ENCODE measurements at places on chromosomes 16 and 17.

- no peak for DNase-seq
Measured at GRCh38 chr17:19755821-19756510, 7.9 kb upstream of the ALDH3A1 start.

DNA sequence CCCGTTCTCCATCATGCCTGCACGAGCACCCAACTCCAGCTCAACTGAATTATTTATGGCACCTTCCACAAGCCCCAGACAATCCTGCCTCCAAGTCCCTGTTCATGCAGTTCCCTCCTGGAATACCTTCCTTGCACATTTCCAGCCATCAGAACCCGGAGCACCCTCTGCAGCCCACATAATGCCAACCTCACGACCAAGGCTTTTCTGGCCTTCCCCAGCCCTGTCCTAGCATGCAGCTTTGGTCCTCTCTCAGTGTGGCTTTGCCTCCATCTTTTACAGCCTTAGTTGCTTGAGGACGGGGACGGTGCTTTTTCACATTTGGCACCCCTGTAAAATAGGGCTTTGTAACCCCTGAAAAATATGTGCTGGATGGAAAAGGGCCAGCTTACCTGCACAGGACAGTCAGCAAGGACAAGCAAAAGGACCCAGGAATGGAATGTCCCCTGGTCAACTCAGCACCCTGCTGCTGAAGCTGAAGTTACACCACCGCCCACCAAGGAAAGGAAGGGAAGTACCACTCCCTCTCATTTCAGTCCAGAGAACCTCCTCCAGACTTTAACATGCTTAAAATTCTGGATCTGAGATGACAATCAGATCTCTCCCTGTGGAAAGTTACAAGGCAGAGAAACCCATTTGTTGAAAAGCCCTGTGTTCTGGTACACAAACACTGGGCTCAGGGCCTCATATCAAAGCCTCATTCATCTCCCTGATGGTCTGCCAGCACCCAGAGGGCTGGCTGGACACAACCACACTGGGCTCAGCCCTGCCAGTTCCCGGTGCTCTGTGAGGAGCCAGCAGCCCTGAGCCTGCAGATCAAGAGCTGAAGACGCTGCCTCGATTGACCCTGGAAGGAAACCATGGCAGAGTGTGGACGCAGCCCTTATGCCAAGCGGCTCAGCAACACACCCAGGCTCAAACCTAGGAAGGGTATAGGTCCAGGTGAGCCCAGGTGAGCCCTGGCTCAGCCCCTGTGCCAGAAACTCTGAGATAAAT, 2.9 kb downstream of the SLC39A11 start:
- DNase-seq, result no peak

DNA sequence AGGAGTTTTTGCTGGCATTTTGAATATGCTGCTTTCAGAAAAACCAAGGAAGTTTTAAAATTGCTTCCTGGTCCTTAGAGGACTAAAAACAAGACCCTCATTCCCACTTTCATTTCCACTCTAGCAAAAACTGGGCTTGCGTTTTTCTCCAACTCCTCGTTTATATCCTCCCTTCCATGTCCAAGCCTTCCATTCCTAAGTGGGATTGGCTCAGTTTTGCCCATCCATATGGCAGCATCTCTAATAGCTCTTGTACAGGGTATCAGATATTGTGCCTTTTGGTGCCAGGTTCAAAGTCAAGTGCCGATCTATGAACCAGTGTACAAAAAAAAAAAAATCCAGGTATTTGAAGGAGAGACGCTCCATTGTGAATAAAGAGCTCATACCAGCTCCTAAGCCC, 9.9 kb upstream of the TBKBP1 start:
- DNase-seq, result no peak

DNA sequence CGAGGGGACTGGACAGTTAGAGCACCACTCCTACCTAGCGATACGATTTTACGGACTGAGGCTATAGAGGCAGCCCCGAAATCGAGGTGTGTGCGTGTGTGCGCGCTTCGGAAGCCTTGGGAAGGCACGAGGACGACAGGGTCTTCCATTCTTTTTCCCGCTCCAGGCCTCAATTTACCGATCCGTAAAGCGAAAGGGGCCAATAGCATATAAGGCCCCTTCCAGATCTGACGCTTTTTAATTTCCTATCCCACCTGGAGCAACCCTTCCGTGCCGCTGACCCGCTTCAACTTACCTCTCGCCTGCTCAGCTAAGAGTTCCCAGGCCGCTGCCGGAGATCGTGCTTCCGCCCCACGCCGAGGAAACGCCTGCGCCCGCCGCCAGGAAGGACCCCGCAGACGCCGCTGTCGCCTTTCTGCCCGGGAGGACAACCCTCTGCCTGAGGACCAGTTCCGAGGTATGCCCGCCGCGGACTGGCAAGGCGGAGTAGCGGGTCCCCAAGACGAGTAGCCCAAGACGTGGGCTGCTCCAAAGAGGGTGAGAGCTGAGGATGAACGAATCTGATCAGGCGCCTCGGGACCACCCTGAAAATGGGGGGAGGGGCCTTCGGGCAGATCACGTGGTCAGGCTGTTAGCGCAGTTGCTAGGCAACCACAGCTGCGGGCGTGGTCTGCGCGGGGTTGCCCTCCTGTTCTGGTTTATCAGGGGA, at the start of gene EFTUD2:
EFTUD2 (minus strand) TSS at position 372 of the 709 bp plus-strand sequence. CDS start 4,924 bp downstream, outside the sequence.
- peak; percentile 89 for DNase-seq

DNA sequence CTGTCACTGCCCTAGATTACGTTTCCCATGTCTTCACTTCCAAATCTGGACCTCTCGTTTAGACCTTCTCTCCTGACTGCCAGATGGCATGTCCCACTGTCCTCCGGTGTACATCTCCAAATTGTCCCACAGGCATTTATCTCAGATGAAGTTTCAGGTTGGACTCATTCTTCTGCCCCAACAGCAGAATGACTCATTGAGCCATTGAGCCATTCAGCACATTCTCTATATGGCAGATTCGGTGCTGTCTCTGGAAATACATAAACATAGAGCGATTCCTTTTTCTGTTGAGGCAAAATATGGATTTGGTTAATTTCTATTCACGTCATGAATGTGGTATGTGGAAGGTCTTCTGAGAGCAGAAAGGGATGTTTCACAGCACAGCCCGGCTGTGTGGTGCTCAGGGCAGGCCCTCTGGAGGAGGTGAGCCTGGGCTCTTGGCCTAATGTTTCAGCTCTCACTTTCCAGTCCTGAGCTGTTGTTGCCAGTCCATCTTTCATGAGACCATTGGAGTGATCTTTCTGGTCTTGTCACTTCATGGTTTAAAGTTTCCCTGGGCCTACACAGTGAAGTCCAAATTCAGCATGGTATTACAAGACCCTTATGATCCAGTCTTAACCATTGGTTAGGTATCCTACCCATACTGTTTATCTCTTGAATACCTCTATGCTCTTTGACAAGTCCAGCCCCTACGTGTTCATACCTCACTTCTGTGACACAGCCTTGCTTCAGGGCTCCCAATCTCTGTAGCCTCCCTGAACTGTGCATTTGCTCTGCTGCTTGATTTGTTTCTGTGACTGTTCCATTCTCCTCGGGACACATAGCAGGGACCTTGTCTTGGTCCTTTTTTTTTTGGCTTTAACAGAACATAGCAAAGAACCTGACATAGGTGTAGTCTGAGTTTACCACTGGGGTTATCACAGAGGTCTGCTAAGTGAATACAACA, 15.9 kb downstream of the HAPSTR1 start:
- no peak for DNase-seq

DNA sequence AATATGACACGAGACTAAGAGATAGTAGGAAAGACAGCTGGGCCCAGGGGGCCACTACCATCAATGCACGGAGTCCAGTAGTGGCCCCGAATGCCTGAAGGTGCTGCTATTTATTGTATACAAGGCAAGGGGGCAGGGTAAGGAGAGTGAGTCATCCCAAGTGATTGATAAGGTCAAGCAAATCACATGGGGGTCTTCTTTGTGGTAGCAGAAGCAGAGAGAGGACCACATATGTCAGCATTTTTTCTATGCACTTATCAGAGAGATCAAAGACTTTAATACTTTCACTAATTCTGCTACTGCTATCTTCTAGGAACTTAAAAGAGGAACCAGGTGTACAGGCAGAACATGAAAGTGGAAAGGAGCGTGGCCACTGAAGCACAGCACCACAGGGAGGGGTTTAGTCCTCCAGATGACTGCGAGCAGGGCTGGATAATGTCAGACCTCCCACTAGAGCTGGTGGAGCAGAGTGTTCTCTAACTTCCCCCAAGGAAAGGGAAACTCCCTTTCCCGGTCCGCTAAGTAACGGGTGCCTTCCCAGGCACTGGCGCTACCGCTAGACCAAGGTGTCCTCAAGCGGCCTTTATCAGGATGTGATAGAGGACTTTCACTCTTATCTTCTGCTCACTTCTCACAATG, 26.4 kb upstream of the ARL4D start:
- no peak for DNase-seq

GRCh38 chr16:13203725-13204124, 302.3 kb downstream of the SHISA9 start:
- DNase-seq, result no peak

DNA sequence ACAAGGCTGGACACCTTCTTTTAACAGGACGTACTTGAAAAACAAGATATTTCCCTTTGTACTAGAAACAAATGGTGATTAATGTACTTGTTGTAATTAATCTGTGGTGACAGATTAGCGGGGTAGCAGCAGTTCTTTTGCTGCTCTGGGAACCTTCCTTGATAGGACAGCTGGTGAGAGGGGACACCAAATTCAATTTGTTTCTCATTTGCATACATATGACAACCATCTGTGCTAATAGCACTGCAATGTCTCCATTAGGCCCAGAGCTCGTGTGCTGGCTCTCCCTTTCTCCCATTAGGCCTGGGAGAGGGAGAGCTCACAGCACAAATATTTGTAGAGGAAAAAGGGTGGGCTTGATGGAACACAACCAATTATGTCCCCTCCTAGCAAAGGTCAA, 221.0 kb upstream of the HS3ST3A1 start:
- DNase-seq, result no peak

DNA sequence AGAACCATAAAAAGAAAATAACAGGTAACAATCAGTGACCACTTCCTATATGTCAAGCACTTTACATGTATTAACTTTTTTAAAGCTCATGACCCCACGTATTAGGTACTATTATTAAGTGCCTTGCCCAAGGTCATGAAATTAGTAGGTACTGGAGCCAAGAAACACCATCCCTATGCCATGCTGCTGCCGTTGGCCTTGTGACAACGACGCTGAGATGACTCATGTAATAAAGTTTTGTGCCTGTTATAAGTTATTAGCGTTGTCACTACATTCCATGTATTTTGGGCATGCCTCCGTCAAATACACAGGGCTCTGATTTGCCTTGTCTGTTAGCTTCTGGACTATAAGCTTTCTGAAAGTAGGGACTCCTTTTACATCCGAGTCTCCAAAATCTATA, 1.4 kb downstream of the BBS2 start:
- DNase-seq, result peak; percentile 41

GRCh38 chr16:2223221-2223941, at the start of gene E4F1:
Gene E4F1, plus strand, starts transcription at chr16:2223591. Its CDS starts 23 bp downstream, at chr16:2223614.
- DNase-seq, result peak; percentile 99

DNA sequence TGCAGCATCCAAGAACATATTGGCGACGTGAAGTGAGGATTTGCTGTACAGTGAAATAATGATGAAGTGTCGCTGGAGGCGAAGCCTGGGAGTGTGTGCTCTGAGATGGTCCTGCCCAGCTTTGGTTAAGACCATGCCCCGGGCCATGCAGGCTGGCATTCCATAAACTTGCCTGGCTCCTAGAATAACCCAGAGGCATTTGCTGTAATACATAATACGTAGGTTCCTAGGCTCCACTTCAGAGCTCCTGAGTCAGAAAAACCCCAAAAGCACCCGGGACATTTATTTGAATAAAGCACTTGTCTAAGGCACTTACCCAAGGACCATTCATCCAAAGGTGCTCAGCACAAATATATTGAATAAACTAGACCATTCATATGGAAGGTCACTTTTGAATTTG, 279.3 kb downstream of the ABCC12 start:
- DNase-seq, result no peak

- DNase-seq, result no peak
Measured at GRCh38 chr16:5205361-5206040, 107.9 kb upstream of the EEF2KMT start.

- DNase-seq, result peak; percentile 75
Measured at GRCh38 chr17:1573932-1574696, 11.5 kb upstream of the PITPNA start.

DNA sequence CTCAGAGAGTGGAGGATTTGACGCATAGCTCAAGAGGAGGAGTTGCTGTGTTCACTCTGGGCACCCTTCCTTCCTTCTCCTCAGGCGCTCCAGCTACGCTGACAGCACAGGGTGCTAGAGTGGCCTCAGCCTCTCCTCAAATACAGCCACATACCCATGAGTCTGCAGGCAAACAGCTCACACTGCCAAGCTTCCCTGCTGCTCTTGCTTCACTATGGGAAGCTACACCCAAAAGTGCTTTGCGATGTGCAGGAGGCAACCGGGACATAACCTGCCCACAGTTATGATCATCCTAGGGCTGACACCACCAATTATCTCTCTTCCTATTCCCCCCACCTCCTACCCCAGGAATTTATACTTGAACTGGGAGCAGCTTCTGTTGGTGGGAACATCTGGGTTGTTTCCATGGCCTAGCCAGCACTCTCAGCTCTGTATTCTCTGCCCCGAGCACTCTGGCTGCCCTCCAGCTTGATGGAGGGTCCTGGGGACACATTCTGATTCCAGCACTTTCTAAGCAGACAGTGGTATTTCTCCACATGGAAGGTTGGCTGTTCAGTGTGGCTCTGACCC, 40.3 kb upstream of the SREBF1 start:
- DNase-seq, result peak; percentile 62

- no peak for DNase-seq
Measured at GRCh38 chr17:348692-349425, 3.7 kb downstream of the RPH3AL start.

DNA sequence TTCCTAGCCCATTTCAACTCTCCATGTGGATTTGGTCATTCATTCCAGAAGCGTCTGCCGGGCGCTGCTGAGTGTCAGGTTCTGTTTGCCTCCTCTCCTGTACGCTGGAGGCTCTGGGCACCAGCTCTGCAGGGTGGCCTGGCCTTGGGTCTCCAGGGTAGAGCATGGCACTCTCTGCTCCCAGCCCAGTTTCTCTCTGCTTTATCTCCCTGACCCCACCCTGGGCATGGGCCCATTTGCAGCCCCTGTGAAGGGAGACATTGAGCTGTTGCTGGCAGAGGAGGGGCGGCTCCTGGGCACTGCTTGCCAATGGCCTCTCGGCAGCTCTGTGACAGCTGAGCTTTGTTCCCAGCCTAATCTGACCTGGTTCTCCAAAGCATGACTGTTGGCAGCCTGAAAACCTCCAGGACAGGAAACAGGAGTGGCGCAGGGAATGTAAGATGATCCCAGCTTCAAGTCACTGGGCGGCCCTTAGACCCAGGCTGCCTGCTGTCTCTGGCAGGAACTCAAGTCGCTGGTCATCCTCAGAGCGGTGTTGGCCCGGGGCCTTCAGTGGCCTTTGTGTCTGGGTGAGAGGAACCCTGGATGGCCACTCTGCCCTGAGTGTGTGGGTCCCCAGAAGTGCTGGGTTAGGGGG, 146.8 kb downstream of the SEC14L1 start:
- peak; percentile 97 for DNase-seq

DNA sequence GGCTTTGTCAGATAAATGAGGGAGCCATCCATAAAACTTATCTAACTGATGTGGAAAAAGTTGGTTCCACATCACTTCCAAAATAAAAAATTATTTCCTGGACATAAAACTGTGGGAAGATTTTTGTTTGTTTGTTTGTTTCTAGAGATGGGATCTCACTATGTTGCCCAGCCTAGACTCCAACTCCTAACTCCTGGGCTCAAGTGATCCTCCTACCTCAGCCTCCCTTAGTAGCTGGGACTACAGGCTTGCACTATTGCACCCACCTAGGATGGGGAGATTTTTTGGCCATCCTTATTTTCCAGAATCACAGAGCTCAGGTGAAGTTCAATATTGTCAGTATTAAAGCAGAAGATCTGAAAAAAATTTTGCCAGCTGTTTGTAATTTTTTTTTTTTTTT, 23.8 kb upstream of the SMG8 start:
- DNase-seq, result no peak

All from EH (cell line).